Endothelial cell (in vitro differentiated cells): ENCODE measurements at places on chromosomes 11 and 22. TPM values are rescaled to one million over a fixed set of nuclear protein-coding genes. Genes with fewer than 3 reads are reported as not detected.

The MAP6 gene
- 0.26 TPM for total RNA-seq

The FIBIN gene
- total RNA-seq, result not detected

The NADSYN1 gene
- 69.0 TPM for total RNA-seq

The TSPAN32 gene
- 0.23 TPM for total RNA-seq

The OR10A2 gene
- total RNA-seq, result not detected

The XRRA1 gene
- total RNA-seq, result 8.0 TPM

The ART5 gene
- 9.7 TPM for total RNA-seq

The MAPK8IP2 gene
- 0.69 TPM for total RNA-seq

The TSSK2 gene
- total RNA-seq, result not detected

The CYTH4 gene
- 0.33 TPM for total RNA-seq
